ENCODE measurements at places on chromosomes 3 and 15.

DNA sequence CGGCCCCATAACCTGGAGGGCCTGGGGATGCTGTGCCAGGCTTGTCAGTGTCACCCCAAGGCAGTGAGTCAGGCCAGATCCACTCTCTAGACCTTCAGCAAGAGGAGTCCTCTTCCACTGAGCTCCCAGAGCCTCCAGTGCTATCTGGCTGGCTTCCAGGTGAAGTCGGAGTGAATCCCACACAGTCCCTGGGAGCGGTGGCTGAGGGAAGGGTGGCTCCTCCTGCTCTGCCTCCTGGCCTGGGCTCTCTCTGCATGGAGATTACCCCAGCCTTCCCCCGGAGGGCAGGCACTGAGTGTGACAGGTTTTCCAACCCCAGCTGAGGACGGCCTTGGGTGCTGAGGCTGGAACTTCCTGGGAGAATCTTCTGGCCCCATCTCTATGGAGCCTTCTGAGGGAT lies 82.7 kb downstream of the EPHB1 start:
- no peak for DNase-seq

- no peak for DNase-seq
Measured at GRCh38 chr3:52085681-52086282, 29.4 kb upstream of the DUSP7 start.

GRCh38 chr15:46088486-46089445 lies 453.9 kb downstream of the SQOR start:
- DNase-seq: no peak

DNA sequence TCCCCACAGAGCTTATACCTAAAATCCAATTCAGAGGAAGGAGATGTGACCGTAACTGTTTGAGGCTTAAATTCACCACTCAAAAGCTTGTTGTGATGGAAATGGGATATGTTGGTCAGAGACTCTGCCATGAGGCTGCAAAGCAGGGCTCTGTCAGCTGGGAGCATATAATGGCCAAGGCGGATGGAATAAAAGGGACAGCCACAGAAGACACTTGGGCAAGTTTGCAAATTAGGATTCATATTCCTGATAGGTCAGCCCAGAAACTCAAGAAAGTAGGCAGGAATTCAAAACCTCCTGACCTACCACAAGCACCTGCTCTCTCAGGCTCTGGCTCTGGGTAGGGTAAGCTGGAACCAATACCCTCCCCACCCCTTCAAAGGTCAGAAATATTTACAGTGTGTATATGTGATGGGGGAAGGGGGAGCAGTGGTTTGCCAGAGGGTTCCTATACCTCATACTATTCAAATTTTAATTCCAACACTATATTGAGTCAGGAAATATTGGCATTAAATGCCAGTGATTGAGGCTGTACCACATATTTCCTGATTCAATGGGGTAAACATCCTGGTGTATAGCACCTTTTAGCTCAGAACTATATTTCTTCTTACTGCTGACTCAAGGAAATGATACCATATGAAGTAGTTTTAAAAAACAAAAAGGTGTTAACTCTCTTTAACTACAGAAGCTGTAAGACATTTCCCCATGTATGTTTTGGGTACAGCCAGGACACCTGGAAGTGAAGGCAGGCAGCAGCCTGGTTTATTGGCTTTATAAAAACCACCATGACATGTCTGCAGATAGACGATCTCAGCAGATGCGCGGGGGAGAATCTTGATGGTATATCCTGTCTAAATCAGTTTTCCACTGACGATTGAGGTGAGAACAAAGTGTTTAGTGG lies 19.2 kb downstream of the FYCO1 start:
- DNase-seq: no peak

GRCh38 chr3:26624209-26624765 lies 1.7 kb downstream of the LRRC3B start:
- no peak for DNase-seq

- DNase-seq: no peak
Measured at GRCh38 chr15:36942248-36942827, 158.0 kb downstream of the MEIS2 start.

- DNase-seq: no peak
Measured at GRCh38 chr3:174153871-174154270, 705.3 kb upstream of the NAALADL2 start.

GRCh38 chr3:125073390-125073905 lies 17.7 kb upstream of the HEG1 start:
- no peak for DNase-seq

- no peak for DNase-seq
Measured at GRCh38 chr3:159763011-159763601, 225.5 kb upstream of the IL12A start.

- no peak for DNase-seq
Measured at GRCh38 chr3:53140847-53141845, 10.9 kb upstream of the RFT1 start.

DNA sequence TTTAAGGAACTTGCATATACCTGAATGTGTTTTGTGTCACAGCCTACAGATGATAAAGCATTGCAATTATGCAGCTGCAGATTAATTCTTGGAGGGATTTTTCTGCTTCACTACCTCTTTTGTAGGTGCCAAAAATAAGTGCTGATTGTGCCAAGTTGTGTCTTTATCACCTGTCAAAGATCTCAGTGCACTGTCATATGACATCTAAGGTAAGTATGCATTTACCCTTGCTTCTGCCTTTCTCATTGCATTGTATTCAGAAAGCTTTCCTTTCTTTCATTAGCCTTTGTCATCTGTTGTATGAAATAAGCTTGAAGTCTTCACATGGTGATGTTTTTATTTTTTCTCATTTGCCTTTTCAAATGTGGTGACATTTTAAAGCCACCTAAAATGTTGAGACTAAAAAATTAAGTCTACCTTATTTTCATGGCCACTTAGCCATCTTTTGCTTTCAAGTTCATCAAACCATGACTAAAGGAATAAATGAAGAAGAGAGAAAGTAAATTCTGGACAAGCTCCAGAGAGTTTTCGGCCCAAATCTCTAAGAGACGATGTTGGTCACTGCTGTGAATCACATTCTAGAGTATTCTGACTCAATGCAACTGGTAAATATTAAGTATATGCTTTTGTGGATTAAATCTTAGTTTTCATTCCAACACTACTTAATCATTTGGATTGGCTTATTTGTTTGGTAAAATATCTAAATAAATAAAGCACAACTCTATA lies 381.8 kb upstream of the EPHA3 start:
- no peak for DNase-seq

DNA sequence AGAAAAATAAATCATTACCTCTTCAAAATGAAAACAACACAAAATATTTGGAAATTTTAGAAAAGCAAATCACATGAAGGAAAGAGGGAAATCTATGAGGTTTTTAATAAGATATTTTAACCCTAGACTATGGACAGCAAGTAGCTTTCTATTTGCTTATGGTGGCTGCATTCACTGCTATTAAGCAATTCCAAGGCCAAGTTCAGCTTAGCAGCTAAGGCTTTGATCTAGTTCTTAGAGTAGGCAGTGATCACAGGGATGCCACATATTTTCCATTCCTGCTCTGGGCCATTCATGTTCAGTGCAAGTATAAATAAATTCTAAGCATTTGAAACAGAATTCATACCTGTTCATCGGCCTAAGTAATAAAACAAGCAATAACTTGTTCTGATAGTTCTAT lies 235.3 kb downstream of the CDIN1 start:
- no peak for DNase-seq

- DNase-seq: no peak
Measured at GRCh38 chr3:154188846-154189245, 67.7 kb downstream of the ARHGEF26 start.

DNA sequence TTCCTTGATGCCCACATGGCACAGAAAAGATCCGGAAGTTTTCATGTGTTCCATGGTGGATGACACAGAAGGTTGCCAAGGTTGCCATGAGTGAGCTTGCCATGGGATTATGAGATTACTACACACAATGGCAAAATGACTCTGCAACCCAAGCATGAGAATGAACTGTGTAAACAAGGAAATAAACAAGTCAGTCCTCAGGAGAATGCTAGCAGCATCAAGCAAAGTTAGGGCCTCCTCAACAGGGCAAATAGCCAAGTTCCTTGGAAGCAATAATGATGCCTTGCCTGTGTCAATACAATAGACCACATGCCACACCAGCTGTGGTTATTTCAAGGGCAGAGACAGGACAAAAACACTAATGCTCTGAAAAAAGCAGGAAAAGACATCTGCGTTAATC lies 41.8 kb downstream of the AQR start:
- DNase-seq: no peak

GRCh38 chr15:41891946-41892345 lies 1.9 kb downstream of the SPTBN5 start:
- no peak for DNase-seq

DNA sequence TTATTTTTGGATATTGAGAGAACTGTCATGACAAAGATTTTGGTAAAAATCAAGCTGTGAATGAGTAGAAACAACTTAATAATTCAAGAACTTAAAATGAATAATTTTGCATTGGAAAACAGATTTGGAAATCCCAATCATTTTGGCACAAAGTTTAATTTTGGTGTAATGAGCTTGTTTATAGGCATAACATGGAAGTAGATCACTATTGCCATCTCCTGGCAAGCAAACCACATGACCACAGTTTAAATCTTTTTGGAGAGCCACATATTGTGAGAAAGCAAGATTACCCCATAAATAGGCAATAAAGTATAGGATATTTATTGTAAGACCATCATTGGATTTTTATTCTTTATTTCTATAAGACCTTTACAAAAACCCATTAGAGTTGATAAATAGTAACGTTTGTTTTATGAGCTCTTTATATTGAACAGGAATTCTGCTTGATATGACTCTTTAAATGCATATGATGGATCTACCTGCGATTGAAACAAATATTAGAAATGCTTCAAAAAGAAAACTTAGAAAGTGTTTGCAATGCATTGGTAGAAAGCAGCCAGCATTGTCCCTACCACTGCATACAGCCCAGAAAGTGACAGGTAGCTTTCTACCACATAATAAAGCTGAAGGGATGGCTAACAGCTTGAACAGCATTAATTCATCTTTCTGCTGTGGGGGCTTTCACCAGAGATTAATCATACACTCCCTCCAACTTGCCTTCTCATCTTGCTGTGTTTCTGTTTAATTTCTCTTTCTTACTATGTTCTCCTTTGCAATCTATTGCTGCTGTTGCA lies 766.8 kb downstream of the TBL1XR1 start:
- DNase-seq: no peak

GRCh38 chr3:27578032-27578431 lies 93.8 kb upstream of the SLC4A7 start:
- no peak for DNase-seq

DNA sequence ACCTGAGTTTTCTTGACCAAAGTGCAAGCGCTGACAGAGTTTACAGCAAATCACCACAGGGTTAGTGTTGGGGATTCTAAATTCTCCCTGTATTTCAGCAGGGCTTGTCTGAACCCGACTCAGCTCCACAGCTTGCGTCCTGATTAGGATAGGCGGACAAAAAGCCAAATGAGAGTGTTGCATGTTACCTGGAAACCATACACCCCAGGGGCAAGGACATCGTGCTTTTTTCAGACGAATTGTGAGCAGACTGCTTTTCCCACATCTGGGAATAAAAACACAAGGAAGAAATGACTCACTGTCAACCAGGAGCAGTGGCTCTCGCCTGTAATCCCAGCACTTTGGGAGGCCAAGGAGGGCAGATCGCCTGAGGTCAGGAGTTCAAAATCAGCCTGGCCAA lies 3.0 kb downstream of the DZIP1L start:
- DNase-seq: no peak

DNA sequence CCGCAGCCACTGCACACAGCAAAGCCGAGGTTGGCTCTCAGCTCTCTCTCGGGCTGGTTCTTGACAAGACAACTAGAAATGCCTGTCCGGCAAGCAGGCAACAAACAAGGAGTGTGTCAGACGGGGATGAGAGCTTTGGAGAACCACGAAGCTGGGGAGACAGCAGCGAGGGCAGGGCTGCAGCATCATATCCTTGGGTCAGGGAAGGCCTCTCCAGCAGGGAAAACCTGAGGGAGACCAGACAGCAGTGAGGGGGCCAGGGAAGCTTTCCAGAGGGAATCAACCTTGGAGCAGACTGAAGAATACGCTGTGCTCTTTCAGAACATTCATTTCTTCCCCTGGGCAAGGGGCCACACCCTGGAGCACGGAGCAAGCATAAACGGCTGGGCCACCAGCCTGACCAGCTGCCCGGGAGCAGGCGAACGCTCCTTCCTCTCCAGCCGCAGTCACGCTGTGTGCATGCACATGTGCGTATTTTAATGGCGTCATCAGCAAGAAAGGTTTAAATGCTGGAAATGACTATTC lies 58.7 kb downstream of the CHSY1 start:
- DNase-seq: no peak

- no peak for DNase-seq
Measured at GRCh38 chr15:63436341-63436740, 54.7 kb upstream of the CA12 start.

DNA sequence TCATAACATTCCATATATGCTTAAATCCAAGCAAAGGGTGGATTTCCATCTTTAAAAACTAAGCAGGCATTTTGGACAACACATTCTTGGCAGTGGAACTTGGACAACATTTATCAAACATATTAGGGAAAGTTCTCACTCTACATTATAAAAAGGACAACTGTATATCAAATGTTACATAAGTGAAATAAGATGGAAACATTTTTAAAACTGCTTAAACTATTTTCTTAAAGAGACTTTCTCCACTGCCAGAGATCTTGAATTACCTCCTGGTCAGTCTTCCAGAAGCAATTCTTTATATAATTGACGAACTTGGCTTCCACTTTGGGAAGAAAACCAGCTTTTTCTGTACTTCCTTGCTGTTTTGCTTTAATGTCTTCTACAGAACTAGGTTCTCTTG lies 109.3 kb downstream of the NEO1 start:
- DNase-seq: no peak

DNA sequence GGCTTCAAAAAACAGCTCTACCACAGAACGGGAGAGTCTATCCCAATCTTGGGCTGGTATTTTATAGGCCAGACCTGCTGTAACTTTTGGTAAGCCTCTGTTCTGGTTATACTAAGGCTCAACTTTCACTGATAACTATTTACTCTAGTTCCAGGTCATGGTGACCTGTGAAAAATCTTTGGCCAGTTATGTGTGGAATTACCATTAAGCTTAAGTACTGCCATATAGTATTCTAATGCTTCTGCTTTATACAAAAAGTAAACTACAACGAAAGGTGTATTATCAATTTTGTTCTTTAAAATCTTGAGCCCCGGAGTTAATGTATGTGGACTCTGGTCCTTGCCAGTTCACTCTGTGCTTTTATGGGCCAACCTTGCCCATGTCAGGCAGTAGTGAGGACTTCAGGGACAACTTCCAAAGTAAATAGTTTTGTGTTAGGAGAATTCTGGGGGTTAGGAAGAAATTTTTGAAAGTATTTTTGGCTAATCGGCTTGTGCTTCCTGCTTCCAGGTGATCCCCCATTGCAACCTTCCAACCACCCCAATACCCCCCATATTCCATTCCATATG lies 6.4 kb downstream of the SIAH2 start:
- DNase-seq: no peak

- no peak for DNase-seq
Measured at GRCh38 chr15:36210426-36210825, 369.0 kb upstream of the CDIN1 start.
